ENCODE measurements at places on chromosomes 6 and 20.

DNA sequence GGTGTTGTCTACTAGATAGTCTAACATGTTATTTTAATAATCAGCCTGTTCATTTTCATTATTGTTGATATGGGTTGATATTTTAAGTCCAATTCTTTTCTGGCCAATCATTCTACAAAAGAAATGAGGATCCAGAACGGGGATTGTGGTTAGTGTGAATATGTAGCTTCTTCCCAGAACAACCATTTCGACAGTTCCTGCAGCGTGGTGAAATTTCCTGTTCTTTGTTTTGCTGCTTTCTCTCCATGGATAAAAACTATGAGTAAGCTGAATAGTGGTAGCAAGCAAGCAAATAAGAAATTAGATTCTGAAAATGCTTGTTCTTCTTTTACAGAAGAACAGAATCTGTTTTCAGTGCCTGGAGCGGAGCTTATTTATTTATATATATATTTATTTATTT, 65.5 kb upstream of the F13A1 start:
- DNase-seq = no peak

DNA sequence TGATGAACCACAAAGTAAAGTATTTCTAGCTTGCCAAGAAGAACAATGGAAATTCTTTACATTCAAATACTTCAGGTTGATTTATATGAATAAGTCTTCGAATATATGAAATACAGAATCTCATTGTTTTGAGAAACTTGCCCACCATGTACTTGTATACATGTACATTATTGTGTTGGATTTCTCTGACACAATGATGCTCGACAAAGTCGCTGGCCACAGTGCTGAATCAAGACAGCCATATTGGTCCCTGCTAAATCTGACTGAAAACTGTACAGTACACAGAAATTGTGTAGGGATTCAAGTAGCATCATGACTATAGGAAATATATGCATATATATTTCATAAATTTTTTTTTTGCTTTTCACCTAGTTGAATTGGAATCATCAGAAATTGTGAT, 13.1 kb upstream of the LIN28B start:
- DNase-seq = no peak

GRCh38 chr6:31125586-31126363, 5.5 kb upstream of the CDSN start:
- no peak for DNase-seq

- no peak for DNase-seq
These were observed 427.5 kb upstream of the HSF2 start for GRCh38 chr6:121971931-121972335.

GRCh38 chr20:24241466-24241865, 228.0 kb upstream of the SYNDIG1 start:
- DNase-seq = no peak

DNA sequence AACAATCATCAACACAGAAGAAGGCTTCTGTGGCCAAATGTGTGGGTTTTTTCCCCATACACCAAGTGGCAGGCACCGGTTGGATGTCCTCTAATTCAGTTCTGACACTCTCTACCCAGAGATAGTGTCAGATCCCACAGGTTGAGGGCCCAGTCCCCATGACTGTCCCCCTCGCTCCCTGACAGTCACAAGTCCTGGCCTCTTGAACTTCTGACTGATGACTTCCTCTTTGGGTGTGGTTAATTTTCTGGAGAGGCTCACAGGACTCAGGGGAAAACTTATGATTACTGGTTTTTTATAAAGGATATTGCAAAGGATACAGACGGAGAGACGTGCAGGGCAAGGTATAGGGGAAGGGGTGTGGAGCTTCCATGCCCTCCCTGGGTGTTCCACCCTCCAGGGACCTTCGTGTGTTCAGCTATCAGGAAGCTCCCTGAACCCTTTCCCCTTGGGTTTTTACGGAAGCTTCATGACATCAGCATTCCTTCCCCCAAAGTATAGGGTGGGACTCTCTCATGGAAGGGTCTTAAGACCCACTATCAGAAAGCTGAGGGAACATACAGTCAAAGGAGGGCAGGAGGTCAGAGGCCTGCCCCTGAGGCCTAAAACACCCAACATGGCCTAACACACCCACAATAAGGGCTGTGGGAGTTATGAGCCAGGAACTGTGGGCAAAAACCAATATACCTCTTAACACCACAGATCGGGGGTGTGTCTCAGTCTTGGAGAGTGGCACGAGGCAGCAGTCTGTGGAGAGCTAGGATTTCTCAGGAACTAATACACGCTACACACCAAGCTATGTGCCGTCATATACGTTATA, 33.3 kb downstream of the FARS2 start:
- no peak for DNase-seq

DNA sequence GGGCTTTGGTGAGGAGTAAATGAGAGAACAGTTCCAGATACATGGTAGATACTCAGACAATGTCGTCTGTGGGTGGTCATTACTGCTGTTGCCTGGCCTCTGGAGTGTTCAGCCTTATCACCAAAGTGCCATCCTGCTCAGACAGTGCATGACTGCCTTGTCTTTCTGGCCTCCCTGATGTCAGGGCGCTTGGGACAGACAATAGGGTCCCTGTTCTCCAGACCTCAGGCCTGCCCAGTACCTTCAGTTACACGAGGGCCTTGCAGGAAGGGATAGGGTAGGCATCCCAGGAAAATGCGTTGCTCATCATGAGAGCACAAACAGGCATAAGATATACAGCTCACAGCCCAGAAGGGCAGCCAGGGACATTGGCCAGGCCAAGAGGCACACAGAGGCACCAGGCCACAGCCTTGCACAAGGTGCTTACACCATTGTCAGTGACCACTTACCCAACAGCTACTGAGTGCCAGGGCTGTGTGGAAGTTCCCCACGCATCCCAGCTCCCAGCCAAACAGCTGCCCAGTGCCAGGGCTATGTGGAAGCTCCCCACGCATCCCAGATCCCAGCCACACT, 27.4 kb downstream of the BPIFB1 start:
- DNase-seq = no peak

DNA sequence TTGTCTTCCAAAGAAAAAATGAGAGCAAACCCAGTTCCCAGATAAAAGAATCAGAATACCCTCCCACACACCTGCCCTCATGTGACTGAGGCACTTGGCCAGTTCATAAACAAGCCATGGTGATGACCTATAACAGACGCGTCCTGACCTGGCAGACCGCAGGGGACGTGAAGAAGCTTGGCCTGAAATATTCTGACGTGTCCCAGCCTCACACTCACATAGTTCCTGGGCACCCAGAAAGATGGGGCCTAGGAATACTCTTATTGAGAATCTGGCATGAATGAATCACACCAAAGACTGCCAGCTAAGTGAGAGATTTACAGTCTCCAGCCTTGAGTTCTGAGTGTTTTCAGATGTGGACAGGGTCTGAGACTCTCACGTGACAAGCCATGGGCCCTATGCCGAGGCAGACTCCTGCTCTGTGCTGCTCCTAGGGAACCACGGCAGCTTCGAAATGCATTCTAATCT, 17.2 kb upstream of the MAP3K4 start:
- DNase-seq = no peak

GRCh38 chr20:62618611-62619529, 23.4 kb upstream of the SLCO4A1 start:
- no peak for DNase-seq

DNA sequence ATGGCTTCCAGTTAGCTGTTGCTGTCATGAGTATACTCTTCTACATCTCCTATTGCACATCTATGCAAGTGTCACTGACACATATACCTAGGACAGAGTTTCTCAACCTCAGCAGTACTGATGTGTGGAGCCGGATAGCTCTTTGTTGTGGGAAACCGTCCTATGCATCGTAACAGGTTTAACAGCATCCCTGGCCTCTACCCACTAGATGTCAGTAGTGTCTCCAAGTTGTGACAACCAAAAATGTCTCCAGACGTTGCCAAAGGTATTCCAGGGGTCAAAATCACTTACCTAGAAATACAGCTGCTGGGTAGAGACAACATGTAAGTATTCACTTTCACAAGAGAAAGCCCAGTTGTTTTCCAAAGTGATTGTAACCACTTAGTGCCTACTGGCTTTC, 637.6 kb downstream of the RNF144B start:
- DNase-seq = no peak

- no peak for DNase-seq
These were observed 98.8 kb downstream of the SOD2 start for GRCh38 chr6:159594106-159594749.

GRCh38 chr6:138037009-138037504, 70.2 kb downstream of the PERP start:
- no peak for DNase-seq

- no peak for DNase-seq
These were observed 1421.7 kb downstream of the GRIK2 start for GRCh38 chr6:102815207-102815606.

- no peak for DNase-seq
These were observed 58.8 kb upstream of the ZNF831 start for GRCh38 chr20:59104831-59105230.

- DNase-seq = no peak
These were observed 40.9 kb downstream of the QRSL1 start for GRCh38 chr6:106670236-106670635.

- DNase-seq = peak; percentile 11
These were observed 34.5 kb downstream of the HLA-A start for GRCh38 chr6:29976588-29977424.

GRCh38 chr20:41476013-41476441, 109.4 kb upstream of the EMILIN3 start:
- no peak for DNase-seq

DNA sequence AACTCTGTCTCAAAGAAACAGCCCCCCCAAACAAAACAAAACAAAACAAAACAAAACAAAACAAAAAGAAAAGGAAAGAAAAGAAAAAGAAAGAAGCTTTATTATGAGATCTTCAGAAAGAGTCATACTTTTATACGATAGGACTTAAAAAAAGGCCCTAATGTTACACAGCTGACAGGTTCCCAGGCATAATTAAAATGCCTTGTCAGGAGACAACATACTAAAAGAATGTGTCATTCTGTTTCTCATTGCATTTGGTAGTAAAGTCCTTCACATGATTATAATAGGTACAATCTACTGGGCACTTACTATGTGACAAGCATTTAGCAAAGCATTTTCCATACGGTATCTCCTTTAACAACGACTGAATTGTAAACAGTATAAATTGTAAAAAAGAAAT, 36.4 kb upstream of the RPN2 start:
- no peak for DNase-seq

- DNase-seq = no peak
These were observed 19.8 kb upstream of the AAR2 start for GRCh38 chr20:36216314-36217025.

GRCh38 chr6:141460743-141461484, 671.8 kb upstream of the GJE1 start:
- no peak for DNase-seq

DNA sequence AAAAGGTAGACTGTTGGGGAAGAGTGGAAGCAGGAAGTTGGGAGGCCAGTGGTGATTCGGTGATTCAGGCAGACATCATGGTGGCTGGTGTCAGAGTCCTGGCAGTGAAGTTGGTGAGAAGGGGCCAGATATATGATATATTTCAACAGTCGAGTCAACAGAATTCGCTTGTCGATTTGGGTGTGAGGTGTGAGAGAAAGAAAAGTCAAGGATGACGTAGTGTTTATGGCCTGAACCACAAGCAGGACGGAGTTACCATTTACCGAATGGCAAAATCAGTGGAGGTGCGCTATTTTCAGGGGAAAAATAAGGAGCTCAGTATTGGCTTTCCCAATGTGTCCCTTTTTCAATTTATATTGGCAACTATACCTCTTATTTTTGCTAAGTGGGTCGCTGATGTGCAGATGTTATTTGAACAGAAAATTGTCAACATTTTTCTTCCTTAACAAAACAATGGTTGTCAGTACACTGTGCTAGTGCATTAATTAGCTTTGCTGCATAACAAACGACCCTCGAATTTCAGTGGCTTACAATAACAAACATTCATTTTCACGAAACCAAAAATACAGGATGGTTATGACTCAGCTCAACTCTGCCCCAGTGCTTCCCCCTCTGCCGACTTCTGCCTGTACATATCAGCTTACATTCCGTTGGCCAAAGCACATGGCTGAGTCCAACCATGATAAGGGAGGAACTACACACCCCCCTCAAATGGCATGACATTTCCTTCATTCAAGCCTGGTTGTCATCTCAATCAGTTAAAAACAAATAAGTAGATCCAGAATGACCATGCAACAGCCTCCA, 255.0 kb upstream of the ZFP64 start:
- DNase-seq = no peak

DNA sequence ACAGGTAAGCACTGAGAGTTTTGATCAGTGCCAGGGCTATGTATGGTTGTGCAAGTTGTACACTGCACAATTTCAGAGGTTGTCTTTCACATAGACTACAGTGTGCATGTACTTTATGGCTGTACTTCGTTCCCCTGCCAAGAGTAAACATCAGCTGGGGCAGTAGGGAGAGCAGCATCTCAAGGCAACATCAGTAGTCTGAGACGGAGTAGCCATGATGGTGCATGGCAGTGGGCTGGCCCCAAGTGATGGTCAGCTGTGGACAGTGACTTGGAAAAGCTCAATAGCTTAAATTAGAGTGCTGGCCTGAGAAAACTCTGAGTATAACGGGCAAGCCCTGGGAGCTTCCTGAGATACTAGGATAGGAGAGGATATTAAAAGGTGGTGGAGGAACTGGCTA, 165.5 kb downstream of the TFAP2B start:
- DNase-seq = no peak

- no peak for DNase-seq
These were observed 39.9 kb upstream of the IYD start for GRCh38 chr6:150328744-150329405.

- DNase-seq = no peak
These were observed at the start of gene MYL9 for GRCh38 chr20:36541227-36541767. TSS of gene MYL9 (plus strand) at chr20:36541519. CDS start at chr20:36544885, 3,366 bp downstream.

- DNase-seq = no peak
These were observed 76.0 kb downstream of the SRC start for GRCh38 chr20:37421988-37422387.

DNA sequence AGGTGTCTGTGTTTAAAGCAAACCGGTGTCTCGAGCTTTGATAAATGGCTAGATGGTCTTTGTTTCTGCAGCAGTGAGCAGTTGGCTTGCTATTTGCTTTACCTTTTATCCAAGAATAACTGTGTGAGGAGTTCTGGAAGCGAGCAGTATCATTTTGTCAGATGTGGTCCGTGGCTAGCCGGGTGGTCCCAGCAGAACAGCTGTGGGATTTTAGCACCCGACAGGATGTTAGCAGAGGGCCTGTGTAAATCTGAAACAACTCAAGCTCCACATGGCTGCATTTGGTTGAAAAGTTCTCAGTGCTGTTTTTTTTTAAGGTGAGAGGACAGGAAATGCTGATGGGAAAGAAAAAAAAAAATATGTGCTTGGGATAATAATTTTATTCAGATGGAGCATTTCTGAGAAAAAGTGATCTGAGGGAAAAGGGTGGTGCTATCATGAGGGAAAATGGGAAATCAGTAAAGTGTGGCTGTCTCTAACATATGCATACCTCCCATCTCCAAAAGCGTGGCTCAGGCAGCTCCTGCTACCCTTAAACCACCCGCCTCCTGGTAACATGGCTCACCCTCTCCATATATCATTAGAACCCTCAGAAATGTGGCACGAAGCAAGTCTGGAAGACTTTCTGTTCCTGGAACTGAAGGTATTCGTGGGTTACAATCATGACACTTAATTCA, 215.4 kb downstream of the TSHZ2 start:
- DNase-seq = no peak
